ENCODE measurements at places on chromosomes 5 and 9.

DNA sequence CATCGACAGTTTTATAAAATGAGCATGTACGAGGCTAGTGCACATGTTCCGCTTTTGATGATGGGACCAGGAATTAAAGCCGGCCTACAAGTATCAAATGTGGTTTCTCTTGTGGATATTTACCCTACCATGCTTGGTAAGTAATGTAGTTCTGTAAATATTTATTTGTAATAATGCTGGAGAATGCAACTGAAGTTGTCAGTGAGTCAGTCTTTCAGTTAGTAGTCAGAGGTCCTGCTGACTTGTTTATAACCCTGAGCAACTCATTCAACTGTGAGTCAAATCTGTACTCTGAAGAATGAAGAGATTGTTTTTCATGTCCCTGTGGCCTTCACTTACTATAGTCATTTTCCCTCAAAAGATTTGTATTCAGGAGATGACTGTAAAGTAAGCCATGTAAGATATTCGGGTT lies 28.4 kb upstream of the GPR150 start:
- no peak for DNase-seq

DNA sequence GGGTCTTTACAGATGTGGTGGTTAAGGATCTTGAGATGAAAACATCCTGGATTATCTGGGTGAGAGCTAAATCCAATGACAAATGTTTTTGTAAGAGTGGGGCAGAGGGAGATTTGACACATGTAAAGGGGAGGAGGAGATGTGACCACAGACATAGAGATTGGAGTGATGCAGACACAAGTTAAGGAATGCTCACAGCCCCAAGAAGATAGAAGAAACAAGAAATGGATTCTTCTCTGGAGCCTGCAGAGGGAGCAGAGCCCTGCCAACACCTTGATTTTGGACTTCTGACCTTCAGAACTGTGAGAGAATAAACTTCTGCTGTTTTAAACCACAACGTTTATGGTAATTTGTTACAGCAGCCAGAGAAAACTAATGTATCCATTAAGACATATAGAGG lies 21.7 kb downstream of the ITGA2 start:
- DNase-seq, result no peak

DNA sequence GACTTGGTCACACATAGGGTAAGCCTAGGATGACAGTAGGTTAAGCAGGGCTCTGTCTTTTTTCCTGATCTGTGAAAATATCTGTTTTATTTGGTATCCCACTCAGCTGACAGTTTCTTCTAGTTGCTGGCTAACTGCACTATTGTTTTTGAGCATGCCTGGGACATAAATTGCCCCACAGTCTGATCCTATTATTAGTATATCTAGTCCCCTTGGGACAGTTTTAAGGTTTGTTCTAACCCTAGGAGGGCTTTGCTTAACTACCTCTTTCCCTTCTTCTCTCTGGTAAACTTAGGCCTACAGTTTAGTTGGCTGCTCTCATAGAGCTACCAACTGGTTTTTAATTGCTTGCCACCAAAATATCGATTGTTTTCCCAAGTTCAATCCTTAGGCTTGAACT lies 446.6 kb downstream of the ARHGEF28 start:
- no peak for DNase-seq

DNA sequence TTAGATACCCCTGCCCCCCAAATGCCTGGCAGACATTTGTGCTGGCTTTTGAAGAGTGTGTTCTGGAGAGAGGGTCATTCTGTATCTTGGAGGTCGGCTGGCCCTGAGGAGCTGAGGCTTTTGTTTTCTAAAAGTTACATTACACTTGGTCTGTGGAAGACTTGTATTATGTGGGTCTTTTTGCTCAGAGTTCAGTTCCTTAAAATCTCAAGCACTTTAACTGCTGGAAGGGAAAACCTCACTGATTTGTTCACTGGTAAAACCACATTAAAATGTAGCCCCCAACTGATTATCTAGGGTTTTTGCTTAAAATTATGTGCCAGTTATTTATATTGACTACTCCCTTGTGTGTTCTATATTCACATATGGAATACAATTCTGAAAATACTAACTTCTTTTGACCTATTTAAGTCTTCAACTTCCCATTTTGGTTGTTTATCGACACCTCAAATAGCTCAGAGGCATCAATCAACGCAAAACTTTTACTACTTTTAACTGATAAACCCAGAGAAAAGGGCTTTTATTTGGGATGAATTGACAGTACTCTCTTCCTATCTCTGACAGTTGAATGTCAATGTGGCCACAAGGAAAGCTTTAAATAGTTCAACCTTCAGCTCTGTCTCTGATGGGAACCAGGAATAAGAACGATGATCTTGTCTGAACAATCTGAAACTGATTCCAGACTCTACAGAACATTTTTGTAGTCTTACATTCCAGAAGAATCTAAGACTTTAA lies 54.0 kb upstream of the MAP3K1 start:
- no peak for DNase-seq

GRCh38 chr5:79699763-79700400 lies 10.2 kb downstream of the CMYA5 start:
- DNase-seq, result no peak

- DNase-seq, result peak; percentile 43
Measured at GRCh38 chr9:19379697-19380046, 364 bp downstream of the RPS6 start.

GRCh38 chr5:91074615-91075014 lies 308.5 kb downstream of the ARRDC3 start:
- DNase-seq, result no peak

DNA sequence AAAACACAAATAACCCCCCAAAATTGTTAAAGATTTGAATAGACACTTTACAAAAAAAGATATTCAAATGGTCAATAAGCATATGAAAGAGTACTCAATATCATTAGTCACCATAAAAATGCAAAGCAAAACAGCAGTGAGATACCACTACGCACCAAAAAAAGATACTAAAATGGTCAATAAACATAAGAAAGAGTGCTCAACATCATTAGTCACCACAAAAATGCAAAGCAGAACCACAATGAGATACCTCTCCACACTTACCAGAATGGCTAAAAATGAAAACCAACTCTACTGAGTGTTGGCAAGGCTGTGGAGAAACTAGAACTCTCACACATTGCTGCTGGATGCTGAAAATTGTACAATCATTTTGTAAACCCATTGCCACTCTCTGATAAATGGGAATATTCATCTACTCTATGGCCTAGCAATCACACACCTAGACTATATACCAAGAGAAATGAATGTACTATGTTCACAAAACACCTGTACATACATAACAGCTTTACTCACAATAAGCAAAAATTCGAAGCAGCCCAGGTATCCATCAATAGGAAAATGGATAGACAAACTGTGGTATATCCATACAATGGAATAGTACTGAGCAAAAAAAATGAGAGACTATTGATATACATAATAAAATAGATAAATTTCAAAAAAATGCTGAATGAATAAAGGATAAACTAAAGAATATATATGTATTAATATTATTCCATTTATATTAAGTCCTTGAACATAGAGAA lies 205.0 kb upstream of the DAPK1 start:
- DNase-seq, result no peak

DNA sequence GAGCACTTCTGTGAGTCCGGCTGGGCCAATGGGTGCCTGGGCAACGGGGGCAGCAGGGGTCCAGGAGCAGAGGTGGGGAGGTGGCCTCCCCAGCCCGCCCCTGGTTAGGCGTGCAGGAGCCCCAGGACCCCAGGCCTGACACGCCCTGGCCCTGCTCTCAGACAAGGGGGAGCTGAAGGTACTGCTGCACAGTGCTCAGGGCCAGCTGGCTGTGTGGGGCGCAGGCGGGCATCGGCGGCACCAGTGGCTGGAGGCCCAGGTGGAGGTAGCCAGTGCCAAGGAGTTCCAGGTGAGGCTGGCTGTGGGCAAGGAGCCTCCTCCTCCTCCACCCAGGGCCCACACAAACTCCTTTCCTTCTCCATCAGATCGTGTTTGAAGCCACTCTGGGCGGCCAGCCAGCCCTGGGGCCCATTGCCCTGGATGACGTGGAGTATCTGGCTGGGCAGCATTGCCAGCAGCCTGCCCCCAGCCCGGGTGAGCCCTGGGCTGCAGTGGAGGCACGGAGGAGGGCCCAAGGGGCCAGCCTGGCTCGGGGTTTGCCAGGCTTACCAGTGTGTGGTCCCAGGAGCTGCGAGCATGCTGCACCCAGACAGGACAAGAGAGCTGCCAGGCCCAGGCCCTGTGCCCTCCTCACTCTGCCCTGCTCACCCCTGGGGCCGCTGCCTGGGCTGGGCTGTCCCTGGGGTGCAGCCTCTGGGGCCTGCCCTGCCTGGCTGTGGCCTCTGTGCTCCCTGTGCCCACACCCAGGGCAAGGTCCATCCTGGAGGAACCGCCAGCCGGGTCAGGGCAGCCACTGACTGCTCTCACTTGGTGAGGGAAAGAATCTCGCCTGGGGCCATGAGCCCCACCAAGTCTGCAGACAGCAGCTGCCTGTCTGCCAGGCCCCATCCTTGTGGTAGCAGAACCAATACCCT lies 7.0 kb downstream of the MAMDC4 start:
- peak; percentile 94 for DNase-seq

DNA sequence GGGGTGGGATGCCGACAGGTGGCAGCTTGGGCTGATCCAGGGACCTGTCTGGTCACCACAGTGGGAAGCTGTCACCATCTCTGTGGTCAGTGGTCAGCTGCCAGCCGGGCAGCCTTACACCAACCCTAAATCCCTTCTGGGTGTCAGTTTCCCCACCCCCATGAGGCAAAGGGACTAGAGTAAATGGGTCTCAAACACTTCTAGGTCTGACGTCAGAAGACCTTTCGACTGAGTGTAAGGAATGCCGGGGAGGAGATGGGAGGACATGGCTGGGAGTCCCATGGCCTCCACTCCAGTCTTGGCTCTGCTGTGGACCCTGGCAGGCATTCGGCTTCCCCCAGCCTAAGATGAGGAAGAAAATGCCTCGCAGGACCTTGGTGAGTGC lies 40.3 kb upstream of the SLC25A51 start:
- DNase-seq, result no peak

- DNase-seq, result no peak
Measured at GRCh38 chr5:124420952-124421351, 325.5 kb downstream of the ZNF608 start.

DNA sequence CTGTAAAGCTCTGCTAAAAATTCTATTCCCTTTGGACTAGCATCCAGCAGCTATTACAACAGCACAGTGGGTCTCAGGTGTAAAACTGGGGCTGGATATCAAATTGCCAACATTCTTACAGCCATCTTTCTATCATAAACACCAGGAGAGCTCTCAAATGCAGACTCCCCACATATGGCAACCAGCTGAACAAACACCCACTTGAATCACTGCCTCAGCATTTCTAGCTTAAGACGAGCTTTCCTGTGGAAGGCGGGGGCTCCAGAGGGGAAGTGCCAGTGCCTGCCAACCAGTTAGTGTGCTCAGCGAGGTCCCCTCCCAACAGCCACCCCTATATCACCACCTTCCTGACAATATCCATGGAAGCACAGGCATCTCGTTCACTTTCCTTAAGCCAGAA lies 62.2 kb downstream of the IPPK start:
- DNase-seq, result no peak

GRCh38 chr9:22142671-22143070 lies 133.6 kb upstream of the CDKN2B start:
- DNase-seq, result no peak

DNA sequence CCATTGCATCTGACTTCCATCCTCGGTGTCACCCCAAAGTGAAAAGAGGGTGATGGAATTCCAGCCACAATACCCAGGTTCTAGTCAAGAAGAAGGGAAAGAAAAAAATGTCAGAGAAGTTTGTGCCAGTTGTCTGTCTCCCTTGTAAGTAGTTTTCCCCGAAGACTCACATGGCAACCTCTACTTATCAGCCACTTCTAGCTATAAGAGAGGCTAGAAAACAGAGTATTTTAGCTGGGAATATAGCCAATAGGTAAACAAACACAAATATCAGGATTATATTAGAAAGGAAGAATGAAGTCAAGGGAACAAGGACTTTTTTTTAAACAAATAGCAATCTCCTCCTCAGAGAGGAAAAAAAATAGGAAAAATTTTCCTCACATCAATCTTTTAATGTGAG lies 12.2 kb upstream of the ISL1 start:
- DNase-seq, result no peak

DNA sequence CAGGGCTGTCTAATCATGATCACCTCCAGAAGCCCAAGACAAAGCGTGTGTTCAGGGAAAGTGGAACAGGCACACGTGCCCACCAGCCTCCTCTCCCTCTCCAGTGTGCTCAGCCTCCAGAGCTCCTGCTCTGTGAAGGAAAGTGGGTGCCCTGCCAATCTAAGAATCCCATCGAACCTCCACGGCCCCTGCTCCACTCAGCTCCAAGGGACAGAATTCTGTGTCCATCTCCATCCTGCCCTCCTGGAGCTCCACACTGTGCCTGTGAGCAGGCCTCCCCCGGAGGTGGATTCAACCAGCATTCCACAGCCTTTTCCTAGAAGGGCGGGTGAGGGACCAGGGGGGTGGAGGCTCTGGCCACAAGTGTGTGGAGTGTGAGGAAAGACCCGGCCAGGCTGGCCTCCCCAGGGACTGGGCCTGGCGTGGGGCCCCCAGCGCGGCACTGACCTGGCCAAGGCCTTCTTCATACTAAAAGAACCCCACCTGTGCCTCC lies 6.0 kb downstream of the EEIG1 start:
- peak; percentile 29 for DNase-seq

- no peak for DNase-seq
Measured at GRCh38 chr5:97062046-97062445, 80.4 kb downstream of the LIX1 start.

DNA sequence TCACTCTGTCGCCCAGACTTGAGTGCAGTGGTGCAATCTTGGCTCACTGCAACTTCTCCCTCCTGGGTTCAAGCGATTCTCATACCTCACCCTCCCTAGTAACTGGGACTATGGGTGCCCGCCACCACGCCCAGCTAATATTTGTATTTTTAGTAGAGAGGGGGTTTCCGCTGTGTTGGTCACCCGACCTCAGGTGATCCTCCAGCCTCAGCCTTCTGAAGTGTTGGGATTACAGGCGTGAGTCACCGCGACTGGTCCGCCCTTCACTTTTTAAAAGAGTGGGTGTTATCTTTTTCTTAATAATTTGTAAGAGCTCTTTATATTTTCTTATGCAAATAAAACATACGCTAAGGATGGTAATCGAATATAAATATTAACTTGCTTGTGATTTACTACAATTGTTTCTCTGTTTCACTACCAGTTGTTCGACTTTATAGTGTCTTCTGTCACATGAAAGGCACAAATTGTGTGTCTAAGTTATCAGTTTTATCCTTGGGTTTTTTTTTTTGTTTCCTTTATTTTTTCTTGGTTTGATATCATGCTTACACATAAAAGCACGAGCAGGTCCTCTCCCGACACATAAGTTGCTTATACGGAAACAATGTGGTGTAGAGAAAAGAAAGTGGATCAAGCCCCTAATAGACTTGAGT lies 1.9 kb upstream of the GPBP1 start:
- DNase-seq, result peak; percentile 31

- no peak for DNase-seq
Measured at GRCh38 chr5:170105642-170106611, at the start of gene FOXI1. TSS of gene FOXI1 (plus strand) at chr5:170105897. CDS start at chr5:170105958, 61 bp downstream.

DNA sequence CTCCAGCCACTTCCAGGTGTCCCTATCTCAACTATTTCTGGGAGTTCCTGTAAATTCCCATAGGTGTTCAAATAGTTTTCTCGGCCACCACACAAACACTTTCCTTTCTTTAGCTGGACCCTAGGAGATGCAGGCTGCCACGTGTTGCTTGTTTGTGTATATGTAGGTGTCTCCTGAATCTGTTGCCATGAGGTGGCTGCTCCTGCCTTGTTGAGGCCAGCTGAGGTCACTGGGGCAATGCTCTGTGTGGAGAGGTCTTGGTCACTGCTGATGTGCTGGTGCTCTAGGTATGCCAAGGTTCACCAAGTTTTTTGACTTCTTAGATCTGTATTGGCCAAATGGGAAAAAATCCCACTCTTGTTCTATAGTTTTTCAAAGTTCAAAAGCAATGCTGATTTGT lies 132.5 kb upstream of the CHD1 start:
- no peak for DNase-seq

Data from colonic mucosa (tissue), 4 donors.